ENCODE measurements at places on chromosomes 7 and 10. TPM values are rescaled to one million over a fixed set of nuclear protein-coding genes. Genes with fewer than 3 reads are reported as not detected.

The OLAH gene
- total RNA-seq: 1.2 TPM

The NEBL gene
- not detected for total RNA-seq

DNA sequence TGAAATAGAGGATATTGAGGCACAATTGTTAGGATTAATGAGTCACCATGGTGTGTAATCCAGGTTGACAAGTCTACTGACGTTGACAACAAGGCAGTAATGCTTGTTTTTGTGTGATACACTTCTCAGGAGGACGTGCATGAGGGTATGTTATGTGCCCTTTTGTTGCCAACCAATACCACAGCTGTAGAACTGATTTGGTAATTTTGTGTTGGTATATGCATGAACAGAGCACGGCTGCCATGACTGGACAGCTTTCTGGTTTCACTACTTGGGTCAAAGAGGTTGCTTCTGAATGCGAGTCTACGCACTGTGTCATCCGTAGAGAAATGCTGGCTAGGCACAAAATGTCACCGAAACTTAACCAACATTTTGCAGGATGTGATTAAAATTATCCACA, 32.9 kb downstream of the PHTF2 start:
- peak overlapping the region; percentile 42 for H3K27ac ChIP-seq
- H3K36me3 ChIP-seq: peaks cover 21% of the 10 kb centered on the region
- H3K4me3 ChIP-seq: no peak overlapping the region
- H3K4me1 ChIP-seq: peaks cover 52% of the 10 kb centered on the region
- DNase-seq: peak; percentile 9
- no peaks in the 10 kb centered on the region for H3K27me3 ChIP-seq

DNA sequence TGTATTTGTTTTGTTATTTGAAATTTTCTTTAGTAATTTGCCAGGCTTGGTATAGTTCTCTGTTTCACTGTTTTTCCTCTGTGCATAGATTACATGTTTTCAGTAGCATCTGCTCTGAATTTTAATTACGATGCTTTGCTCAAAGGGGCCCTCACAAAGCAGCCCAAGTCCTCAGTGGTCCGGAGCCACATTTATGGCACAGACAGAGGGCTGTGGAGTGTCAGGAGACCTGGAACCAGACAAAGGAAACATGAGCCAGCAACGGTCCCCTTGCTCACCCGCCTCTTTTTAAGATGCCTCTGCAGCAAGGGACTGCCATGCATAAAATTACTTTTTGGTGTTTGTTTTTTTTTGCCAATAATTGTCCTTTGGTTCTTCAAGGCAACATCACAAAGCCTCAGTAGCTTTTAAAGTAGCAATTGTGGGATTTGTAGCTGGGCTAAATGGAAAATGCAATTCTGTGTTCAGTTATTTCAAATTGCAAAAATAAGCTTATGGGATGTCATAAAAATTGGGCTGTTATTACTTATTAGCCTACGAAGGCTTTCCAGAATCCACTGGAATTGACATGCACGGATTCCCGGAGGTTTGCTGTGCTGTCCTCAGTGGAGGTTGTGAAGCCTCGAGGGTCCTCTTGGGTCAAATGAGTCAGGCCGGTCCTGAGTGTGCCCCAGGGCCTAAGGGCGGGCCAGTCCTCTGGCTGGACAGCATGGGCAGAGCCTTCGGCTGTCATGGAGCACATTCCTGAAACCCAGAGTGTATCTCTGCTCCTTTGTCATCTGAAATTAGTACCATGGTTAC, 422.8 kb downstream of the GLRX3 start:
- H3K4me1 ChIP-seq: no peaks in the 10 kb centered on the region
- no peaks in the 10 kb centered on the region for H3K36me3 ChIP-seq

Data from activated CD4-positive, alpha-beta T cell treated with anti-CD3 and anti-CD28 coated beads, Interleukin-2, amount 10 ng/mL, durations not matched to agents 7 days and 5 days (primary cell).